ENCODE measurements at places on chromosomes 5 and 9. TPM values are rescaled to one million over a fixed set of nuclear protein-coding genes. Genes with fewer than 3 reads are reported as not detected.

DNA sequence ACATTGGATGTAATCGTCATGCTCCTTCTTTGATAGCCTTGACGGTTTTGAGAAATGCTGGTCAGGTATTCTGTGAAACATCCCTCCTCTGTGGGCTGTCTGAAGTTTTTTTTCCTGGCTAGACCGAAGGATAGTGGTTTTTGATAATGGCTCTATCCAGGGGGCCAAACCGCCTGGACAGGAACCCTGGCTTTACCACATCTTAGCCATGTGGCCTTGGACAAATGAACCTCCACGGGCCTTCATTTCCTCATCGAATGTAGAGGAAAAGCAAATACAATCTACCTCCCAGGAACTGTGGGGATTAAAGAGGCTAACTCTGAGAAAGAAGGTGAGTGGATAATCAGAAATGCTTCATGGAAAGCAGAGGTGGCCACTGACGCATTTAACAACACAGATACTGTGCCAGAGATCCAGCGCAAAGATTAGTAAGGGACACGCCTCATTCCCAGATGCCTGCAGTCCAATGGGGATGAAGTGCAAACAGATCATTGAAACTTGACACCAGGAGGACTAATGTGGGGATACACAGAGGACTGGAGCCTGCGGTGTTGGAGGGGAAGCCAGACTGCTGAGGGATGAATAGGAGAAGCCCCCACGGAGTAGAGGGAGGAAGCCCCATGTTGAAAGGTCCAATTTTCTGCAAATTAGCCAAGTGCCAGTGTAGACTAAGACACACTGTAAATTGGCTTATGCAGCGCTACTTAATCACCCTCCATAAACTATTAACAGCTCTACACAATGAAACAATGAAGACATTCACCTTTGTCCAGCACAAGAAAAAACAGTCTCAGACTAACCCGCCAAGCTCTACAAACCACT is 41.6 kb downstream of the MYO10 start:
- DNase-seq: no peak
- H3K27me3 ChIP-seq: no peaks in the 10 kb centered on the region
- H3K27ac ChIP-seq: peak overlapping the region; percentile 9
- H3K4me3 ChIP-seq: no peak overlapping the region
- no peaks in the 10 kb centered on the region for H3K4me1 ChIP-seq

DNA sequence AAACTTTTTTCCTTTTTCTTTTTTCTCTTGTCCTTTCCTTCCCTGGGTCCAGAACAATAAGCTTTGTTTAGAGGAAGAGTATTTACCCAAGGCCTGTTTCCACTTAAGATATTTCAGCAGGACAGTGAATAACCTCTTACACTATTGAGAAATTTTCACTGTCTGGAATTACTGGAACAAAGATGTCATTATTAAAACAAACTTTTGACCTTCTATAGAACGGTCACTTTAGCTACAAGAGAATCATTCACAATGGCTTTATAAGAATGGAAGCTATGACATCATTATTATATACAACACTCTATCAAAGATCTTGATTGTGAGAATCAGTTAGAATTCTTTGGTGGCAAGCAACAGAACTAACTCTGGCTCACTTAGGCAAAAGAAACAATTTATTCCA is 22.0 kb upstream of the ARHGAP26 start:
- no peak overlapping the region for H3K4me3 ChIP-seq
- no peaks in the 10 kb centered on the region for H3K27me3 ChIP-seq
- H3K27ac ChIP-seq: no peak overlapping the region
- DNase-seq: no peak
- H3K36me3 ChIP-seq: no peaks in the 10 kb centered on the region

DNA sequence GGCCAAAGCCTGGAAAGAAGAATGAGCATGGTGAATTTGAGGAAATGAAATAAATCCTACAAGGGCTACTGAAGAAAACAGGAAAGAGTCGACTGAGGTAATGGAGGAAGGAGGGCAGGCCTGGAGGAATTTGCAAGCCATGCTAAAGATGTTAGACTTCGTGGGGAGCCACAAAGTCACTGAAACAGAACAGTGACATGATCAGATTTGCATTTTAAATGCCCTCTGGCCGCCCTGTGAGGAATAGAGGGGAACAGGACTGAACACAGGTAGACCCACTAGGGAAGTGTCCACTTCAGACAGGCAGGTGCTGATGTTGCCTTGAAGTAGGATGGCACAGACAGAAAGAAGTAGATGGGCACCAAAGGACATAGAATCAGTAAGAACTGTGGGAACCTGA is 42.8 kb upstream of the RLN1 start:
- no peaks in the 10 kb centered on the region for H3K27me3 ChIP-seq
- H3K4me3 ChIP-seq: no peak overlapping the region
- no peak overlapping the region for H3K27ac ChIP-seq
- DNase-seq: no peak
- no peaks in the 10 kb centered on the region for H3K4me1 ChIP-seq
- H3K36me3 ChIP-seq: peaks cover 25% of the 10 kb centered on the region

DNA sequence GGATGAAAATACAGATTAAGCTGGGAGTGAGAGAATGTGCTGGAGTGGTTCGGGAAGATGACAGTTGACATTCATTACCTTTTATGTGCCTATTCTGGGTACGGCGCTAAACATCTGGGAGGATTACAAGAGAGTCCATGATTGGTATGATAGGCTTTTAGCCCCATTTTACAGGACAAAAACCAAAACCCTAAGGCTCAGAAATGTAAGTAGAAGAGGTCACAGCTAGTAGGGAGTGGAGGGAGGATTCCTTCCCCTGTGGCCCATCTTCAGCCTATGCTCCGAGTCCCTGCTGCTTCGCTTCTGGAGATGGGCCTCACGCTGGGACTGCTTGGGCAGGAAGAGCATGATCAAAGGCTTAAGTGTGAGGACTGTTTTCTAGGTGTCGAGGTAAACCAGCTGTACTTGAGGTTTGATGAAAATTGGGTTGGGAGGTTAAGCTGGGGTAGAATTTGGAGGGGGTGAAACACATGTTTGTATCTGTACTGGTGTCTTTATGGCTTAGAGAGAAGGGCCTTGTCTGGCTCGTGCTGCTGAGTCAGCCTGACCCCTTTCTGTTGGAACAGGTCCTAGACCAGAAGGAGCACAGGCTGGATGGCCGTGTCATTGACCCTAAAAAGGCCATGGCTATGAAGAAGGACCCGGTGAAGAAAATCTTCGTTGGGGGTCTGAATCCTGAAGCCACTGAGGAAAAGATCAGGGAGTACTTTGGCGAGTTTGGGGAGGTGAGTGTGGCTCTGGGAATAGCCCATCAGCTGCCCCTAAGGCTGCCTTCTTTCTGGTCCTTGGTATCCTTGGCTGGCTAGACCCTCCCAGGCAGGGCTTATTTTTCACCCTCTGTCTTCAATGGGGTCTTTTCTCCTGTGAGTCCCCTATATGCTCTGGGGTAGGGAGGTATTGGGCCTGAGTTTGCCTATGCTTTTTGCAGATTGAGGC is 2.1 kb downstream of the HNRNPAB start:
- H3K4me1 ChIP-seq: peaks cover 20% of the 10 kb centered on the region
- peak overlapping the region; percentile 95 for H3K27ac ChIP-seq
- no peak for DNase-seq
- peak overlapping the region; percentile 99 for H3K4me3 ChIP-seq
- H3K27me3 ChIP-seq: no peaks in the 10 kb centered on the region

- no peaks in the 10 kb centered on the region for H3K4me1 ChIP-seq
- H3K27ac ChIP-seq: no peak overlapping the region
- peak overlapping the region; percentile 28 for H3K4me3 ChIP-seq
- H3K27me3 ChIP-seq: no peaks in the 10 kb centered on the region
- no peaks in the 10 kb centered on the region for H3K36me3 ChIP-seq
Measured at GRCh38 chr5:26482076-26482809, 556.1 kb downstream of the CDH9 start.

GRCh38 chr9:81557452-81558090 is 131.8 kb downstream of the TLE1 start:
- no peak overlapping the region for H3K27ac ChIP-seq
- no peaks in the 10 kb centered on the region for H3K27me3 ChIP-seq
- H3K4me3 ChIP-seq: no peak overlapping the region
- DNase-seq: no peak

GRCh38 chr5:93519740-93520139 is 61.3 kb downstream of the NR2F1-AS1 start:
- no peaks in the 10 kb centered on the region for H3K27me3 ChIP-seq
- H3K4me1 ChIP-seq: no peaks in the 10 kb centered on the region
- no peak overlapping the region for H3K27ac ChIP-seq
- no peak overlapping the region for H3K4me3 ChIP-seq
- no peak for DNase-seq

DNA sequence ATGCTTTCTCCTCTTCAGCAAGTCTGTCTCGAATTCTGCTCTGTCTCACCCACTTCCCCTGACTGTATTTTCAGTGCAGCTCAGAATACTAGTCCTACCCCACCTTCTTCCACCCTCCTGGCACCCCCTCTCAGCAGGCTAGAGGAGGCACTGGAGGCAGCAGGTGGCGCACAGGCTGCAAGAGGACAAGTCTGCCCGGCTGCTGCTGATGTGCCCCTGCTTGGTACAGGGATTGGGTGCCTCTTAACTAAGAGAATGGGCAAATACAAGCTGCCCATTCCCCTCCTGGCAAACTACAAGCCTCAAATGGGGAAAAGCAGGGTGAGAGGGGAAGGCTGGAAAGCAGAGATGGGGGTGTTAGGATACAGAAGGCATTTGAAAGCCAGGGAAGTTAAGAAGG is 5.1 kb downstream of the TLN1 start:
- peaks cover 4% of the 10 kb centered on the region for H3K36me3 ChIP-seq
- H3K27me3 ChIP-seq: no peaks in the 10 kb centered on the region
- no peak for DNase-seq

DNA sequence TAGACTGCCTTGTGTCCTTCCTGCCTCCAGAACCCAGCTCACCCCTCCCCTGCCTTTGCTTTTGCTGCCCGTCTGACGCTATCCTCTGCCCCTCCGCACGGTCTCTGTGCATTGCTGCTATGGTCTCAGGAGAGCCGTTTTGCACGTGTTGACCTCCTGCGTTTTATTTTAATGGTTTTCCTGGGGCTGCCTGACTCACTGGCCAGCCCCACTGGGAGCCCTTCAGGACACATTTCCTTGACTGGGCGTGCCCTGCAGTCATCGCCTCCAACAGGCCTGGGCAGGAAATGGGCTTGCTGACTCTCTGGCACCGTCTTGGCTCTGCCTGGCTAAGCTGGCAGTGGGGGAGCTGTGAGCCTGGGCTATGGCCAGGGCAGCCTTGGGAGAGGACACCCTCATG is 17.9 kb upstream of the ASS1 start:
- no peak for DNase-seq
- H3K4me3 ChIP-seq: no peak overlapping the region
- H3K27me3 ChIP-seq: no peaks in the 10 kb centered on the region
- H3K27ac ChIP-seq: no peak overlapping the region
- no peaks in the 10 kb centered on the region for H3K36me3 ChIP-seq

GRCh38 chr9:71897577-71897976 is 13.4 kb downstream of the ABHD17B start:
- H3K4me1 ChIP-seq: no peaks in the 10 kb centered on the region
- no peaks in the 10 kb centered on the region for H3K27me3 ChIP-seq
- no peaks in the 10 kb centered on the region for H3K36me3 ChIP-seq
- no peak overlapping the region for H3K4me3 ChIP-seq
- DNase-seq: no peak

DNA sequence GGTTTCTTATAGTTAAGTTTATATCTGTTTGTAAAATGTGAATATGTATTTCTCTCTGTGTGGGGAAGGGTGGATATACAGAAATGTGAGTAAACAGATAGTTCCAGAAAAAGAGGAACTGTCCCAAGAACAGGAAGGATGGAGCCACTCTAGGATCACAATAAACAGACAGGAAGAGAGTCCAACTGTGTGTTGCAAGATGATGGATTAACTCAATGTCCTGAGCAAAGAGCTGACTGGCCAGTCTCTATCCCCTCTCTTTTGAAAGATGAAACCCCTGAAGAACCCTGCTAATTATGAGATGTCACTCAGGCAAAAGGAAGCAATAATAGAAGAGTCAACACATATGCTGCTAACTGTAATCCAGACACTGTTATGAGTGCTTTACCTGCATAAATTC is 202.7 kb downstream of the SEMA6A start:
- no peaks in the 10 kb centered on the region for H3K27me3 ChIP-seq
- H3K4me3 ChIP-seq: no peak overlapping the region
- H3K4me1 ChIP-seq: no peaks in the 10 kb centered on the region
- no peak for DNase-seq

DNA sequence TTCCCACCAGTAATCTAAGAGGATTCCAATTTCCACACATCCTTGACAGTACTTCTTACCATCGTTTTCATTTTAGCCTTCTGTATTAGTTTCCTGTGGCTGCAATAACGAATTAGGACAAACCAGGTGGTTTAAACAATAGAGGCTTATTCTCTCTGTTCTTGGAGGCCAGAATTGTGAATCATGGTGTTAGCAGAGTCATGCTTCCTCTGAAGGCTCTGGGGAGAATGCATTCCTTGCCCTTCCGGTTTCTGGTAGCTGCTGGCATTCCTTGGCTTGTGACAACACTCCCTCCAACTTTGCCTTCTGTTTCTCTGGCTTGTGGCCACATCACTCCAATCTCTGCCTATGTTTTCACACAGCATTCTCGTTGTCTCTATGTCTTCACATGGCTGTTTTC is 23.5 kb downstream of the RIGI start:
- no peak overlapping the region for H3K4me3 ChIP-seq
- H3K36me3 ChIP-seq: peaks cover 44% of the 10 kb centered on the region
- DNase-seq: no peak
- peaks cover 15% of the 10 kb centered on the region for H3K4me1 ChIP-seq

- H3K4me3 ChIP-seq: no peak overlapping the region
- peaks cover 4% of the 10 kb centered on the region for H3K4me1 ChIP-seq
- DNase-seq: no peak
- peak overlapping the region; percentile 36 for H3K27ac ChIP-seq
- H3K36me3 ChIP-seq: no peaks in the 10 kb centered on the region
- no peaks in the 10 kb centered on the region for H3K27me3 ChIP-seq
Measured at GRCh38 chr5:113378514-113378913, 56.3 kb downstream of the TSSK1B start.

DNA sequence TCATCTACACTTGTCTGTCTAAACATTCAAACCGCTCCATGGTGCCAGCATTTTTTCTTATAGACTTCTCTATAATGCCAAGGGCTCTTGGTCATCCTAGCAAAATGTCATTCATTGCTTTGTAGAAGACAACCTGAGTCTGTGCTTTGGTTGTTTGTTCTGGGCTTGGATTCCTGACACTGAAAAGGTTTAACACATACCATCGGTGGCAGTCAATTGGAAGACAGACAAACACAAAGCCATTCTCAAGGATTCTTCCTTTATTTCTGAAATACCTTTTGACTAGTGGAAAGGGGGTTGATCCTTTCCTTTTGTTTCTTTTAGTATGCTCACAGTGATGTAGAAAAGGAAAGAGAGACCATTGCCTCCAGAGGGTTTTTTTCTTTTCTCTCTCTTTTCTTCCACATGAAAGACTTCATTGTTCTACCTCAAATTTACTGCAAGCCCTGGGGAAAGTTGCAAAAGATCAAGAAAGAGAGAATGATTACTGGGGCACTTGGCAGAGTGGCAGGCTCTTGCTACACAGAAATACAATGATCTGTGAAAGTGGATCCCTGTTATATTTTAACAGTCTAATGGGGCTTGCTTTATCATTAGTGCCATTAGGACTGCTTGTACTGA is 66.4 kb upstream of the TMC1 start:
- no peak overlapping the region for H3K4me3 ChIP-seq
- peak overlapping the region; percentile 72 for H3K27ac ChIP-seq
- H3K4me1 ChIP-seq: no peaks in the 10 kb centered on the region
- no peak for DNase-seq
- H3K36me3 ChIP-seq: no peaks in the 10 kb centered on the region
- no peaks in the 10 kb centered on the region for H3K27me3 ChIP-seq

Gene PCA3
- total RNA-seq: not detected

Gene SH3TC2
- total RNA-seq: 92.1 TPM

Gene C6
- total RNA-seq: 37.6 TPM

Gene HINT1
- total RNA-seq: 130 TPM

Gene TMC1
- not detected for total RNA-seq

Gene TICAM2
- total RNA-seq: 2.1 TPM

Gene SLC4A9
- total RNA-seq: not detected
